ENCODE measurements at places on chromosomes 12 and 14.

DNA sequence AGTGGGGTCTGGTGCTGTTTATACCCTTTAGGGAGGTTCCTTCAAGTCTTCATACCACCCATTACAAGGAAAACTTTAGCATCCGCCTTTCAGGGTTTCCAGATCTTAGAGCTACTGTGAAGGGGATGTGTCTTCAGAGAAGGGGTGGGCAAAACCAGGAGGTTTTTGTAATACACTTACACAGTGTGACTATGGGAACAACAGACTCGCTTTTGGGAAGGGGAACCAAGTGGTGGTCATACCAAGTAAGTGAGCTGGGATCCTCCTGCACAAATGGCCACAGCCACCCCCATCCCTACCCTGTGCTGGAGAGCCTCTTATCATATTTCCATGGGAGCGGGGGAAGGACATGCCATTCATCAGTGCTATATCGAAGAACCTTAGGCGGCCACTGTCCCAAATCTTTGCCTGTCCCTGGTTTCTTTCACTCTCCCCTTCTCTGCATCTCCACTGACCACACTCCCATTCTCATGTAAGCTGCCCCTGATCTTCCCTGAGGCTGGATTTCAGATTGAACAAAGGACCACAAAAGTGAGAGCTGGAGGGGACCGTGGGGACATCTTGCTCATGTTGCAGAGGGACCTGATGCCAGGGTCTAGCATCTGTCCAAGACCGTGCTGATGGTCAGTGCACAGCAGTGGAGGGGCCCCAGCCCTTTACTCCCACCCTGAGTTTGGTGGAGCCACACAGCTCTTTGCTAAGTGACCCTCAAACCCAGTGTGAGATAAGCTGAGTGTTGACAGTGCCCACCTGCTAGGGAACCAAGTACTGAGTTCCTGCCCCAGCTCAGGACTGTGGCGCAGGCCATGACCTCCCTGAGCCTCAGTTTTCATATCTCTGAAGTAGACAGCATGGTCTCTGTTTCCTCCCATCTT is 51.4 kb downstream of the DAD1 start:
- no peak for DNase-seq

DNA sequence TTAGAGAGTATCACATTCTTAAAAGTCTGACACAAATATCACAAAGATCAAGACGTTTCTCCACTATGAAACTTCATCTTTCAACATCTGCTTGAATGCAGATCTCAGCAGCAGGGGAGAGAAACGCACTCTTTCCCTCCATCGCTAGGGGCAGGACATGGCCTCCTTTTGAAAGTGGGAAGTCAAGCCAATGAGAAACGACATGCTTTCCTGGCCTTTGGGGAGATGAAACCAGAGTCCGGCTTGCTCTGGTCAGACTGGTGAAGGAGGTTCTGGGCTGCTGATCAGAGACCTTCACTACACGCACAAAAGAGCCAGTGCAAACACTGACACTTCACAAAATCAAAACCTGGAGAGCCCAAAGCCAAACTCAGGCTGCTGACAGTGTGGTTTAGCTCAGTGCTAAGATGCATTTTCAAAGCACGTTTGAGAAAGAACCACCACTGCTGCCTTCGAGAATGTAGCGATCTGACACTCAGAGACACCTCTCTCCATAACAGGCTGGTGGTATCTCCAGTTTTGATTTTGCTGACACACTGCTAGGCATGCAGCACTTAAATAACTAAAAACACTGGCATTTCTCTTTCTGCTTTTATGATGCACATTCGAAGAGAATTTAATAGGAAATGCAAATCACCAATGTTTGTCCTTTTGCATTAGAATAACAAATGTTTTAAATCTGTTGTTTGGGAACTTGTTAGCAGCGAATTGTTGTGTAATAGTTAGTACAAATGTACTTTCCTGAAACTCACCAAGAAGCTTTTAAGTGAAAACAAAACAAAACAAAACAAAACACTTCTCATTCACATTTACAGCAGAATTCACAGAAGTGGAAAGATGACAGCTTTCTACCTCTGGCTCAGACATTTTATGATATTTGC is 93.9 kb upstream of the OVCH1 start:
- DNase-seq: peak; percentile 51

DNA sequence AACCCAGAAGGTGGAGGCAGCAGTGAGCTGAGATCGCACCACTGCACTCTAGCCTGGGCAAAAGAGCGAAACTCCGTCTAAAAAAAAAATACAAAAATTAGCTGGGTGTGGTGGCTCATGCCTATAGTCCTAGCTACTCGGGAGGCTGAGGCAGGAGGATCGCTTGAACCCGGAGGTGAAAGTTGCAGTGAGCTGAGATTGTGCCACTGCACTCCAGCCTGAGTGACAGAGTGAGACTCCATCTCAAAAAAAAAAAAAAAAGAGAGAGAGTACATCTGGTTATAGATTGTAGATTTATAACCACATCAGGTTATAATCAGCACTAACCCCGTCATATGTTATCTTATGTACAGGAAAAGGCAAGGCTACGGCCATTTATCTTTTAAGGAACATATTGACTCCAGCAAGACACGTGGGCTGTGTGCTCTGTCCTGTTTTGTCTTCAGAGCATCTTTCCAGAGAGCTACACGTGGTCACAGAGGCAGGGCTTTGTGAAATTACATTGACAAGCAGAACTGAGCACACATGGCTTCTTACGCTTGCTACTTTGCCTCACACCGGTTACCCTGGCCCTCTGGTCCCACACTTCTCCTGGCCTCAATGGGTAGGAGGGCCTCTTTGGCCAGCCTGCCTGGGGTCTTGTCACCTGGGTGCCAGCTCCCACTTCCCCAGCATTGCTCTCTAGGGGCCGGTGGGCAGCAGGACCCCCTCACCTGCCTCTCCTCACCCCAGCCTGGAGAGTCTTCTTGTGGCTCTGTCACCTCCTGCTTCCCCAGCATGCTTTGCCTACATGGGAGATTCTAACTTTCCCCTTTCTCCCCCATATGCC is 6.8 kb upstream of the DYNC1H1 start:
- DNase-seq: no peak

GRCh38 chr12:46371718-46372543 is 642 bp downstream of the SLC38A2 start:
- no peak for DNase-seq

GRCh38 chr12:119602734-119603094 is 9.1 kb downstream of the TMEM233 start:
- no peak for DNase-seq

DNA sequence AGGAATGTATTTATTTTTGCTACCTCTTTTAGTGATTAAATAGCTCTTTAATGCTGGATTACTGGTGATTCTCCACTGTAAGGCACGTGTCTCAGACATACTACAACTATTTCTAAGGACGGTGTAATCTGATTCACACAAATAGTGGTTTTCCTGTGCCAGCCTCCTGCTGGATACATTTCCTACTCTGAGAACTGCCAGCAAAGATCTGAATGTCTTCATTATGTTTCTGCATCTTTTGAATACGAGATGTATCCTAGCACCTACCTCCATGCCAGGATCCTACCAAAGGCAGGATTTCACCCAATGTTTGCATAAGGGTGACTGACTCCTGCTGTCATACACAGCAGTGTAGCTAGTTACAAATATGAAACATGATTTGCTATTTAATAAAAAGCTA is 120.6 kb downstream of the PRICKLE1 start:
- no peak for DNase-seq

DNA sequence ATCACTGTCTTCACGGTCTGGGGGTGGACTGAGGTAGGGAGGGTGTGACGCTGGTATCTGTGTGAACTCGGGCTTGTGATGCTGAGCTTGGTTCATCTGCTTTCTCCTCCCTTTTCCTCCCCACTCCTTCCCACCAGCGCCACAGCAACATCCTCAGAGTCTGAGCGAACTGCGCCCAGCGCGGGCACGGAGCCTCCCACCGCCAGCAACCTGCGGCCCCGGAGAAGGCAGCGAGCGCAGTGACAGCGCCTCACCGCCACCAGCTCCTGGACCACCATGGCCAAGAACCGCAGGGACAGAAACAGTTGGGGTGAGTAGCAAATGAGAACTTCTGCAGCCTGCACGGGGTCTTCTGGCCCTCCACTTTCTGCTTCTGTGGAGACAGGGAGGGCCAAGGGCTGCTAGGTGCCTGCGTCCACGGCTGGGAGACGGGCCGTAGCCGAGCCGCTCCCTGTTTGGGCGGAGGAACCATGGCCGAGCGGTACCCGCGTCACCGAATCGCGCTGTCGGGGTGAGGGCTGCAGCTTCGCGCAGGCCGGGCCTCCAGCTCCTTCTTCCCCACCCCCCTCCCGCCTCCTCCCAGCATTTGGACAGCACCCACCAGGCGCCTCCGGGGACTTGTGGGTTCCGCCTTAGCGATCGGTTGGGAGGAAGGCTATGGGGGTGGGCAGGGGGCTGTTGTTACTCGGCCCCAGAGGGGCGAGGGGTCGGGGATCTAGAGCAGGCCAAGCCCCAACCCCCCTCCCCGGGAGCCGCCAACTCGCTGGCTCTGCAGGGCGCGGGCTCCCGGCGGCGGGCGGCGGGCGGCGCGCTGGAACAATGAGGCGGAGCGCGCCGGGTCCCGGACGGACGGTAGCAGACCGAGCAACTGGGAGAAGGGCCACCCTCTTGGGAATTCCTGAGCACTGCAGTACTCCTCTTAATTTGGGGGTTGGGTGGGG is at the start of gene ATL1:
ATL1 (plus strand) TSS at position 156 of the 941 bp plus-strand sequence; CDS start at position 277, 121 bp downstream.
- peak; percentile 47 for DNase-seq

GRCh38 chr14:102957222-102957621 is 34.8 kb downstream of the AMN start:
- no peak for DNase-seq

- no peak for DNase-seq
Measured at GRCh38 chr14:64826845-64827244, 52.9 kb downstream of the SPTB start.

- no peak for DNase-seq
Measured at GRCh38 chr14:90402016-90402415, 5.2 kb downstream of the CALM1 start.

GRCh38 chr14:80982711-80983110 is 27.3 kb downstream of the TSHR start:
- DNase-seq: no peak

DNA sequence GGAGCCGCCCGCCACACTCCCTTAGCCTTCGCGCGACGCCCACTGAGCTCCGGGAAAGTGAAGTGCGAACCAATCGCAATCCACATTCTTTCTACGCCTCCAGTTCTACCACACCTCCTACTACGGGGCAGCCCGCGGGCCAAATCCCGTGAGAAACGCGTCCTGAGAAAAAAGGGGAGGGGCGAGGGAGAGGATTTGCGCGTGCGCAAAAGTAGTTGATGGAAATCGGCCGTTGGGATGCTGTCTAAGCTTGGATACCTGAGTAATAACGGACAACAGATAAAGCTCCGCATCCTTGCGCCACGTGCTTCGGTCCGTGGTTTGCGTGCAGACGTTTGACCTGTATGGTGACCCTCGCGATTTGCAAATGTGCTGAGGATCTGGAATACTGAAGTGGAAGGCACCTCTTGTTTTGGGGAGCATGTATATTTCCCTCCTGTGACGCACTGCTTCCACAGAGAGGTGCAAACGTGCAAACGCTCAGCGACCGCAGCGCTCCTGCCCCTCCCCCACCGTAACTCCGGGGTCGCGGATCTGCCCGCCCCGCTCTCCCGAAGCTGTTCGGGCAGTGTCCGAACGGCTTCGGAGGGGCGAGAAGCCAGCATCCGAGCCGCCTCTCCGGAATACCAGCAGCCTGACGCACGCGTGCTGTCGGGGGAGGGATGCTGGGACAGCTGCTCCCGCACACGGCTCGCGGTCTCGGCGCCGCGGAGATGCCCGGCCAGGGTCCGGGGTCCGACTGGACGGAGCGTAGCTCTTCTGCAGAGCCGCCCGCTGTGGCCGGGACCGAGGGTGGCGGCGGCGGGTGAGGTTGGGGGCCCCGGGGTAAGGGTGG is at the start of the genes FAM216A and GPN3:
FAM216A (plus strand) TSS at position 632 of the 835 bp plus-strand sequence; CDS start at position 663, 31 bp downstream.
GPN3 (minus strand) TSS at position 44 of the 835 bp plus-strand sequence. CDS start 54 bp downstream, outside the sequence.
- DNase-seq: peak; percentile 97

- DNase-seq: no peak
Measured at GRCh38 chr14:101730626-101731186, 30.8 kb upstream of the PPP2R5C start.

GRCh38 chr12:110307372-110307771 is 26.3 kb downstream of the ATP2A2 start:
- no peak for DNase-seq

- DNase-seq: no peak
Measured at GRCh38 chr12:92142251-92142926, 3.3 kb downstream of the BTG1 start.

DNA sequence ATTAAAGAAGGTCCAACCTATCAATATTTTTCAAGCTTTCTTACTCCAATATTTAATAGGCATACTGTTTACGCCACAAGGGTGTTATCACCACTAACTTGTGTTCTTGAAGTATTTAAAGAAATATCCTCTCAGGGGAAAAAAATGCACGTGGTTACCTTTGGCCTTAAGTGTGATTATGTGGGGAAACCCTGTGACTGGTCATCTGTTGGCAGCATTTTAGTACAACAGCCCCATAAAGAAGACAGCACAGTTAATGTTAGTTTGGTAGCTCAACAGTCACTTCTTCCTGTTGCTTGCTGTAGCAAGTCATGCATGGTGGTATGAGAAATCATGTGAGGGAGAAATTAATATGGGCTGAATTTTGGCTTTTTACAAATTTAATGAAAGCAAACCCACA is 1021.5 kb upstream of the TMEM132C start:
- DNase-seq: no peak

DNA sequence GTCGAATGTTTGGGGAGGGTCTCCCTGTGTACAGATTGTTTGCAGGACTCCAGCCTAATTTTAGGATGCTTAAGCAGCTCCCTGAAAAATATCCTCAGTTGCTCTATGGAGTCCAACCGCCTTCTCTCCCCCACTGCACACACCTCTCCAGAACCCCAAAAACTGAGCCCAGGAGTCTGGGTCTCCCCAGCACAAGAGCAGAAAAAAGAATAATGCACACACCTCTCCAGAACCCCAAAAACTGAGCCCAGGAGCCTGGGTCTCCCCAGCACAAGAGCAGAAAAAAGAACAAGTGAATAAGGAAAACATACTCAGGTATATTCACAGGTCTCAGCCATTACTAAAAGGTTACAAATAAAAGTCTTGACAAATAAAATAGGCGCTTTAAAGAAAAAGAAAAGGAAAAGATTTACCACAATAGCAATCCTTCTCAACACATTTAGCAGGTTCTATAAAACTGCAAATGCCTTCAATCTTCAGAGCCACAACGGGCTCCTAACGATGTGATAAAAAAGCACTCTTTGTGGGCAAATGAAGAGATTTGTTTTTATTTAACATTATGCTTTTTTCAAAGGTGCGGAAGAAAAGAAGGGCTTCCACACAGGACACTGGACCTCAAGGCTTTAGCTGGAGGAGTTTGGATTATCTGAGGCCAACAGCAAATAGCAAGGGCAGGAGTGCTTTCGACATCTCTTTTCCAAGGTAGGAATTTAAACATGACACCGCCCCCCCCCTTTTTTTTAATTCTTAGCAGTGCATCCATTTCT is 8.2 kb downstream of the BCL11B start:
- no peak for DNase-seq

DNA sequence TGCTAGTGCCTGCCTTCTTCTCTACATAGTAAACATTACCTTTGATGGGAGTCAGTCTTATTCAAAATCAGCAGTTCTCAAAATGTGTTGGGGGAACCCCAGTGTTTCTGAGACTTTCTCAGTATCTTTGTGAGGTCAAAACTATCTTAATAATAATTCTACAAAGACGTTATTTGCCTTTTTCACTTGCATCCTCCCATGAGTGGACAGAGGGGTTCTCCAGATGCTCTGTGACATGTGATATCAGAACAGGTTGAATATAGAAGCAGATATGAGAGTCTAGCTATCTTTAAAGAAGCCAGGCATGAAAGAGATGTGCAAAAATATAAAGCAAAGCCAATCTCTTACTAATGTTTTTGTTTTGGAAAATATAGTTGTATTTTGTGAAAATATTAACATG is 144.7 kb downstream of the KTN1 start:
- DNase-seq: no peak
